ENCODE measurements at places on chromosomes 7 and 10.
A peak's percentile ranks its signal among the peaks of the same experiment; 100 is the strongest.

- no peak for DNase-seq
Observed at GRCh38 chr10:131511391-131511790, 199.9 kb upstream of the TCERG1L start.

DNA sequence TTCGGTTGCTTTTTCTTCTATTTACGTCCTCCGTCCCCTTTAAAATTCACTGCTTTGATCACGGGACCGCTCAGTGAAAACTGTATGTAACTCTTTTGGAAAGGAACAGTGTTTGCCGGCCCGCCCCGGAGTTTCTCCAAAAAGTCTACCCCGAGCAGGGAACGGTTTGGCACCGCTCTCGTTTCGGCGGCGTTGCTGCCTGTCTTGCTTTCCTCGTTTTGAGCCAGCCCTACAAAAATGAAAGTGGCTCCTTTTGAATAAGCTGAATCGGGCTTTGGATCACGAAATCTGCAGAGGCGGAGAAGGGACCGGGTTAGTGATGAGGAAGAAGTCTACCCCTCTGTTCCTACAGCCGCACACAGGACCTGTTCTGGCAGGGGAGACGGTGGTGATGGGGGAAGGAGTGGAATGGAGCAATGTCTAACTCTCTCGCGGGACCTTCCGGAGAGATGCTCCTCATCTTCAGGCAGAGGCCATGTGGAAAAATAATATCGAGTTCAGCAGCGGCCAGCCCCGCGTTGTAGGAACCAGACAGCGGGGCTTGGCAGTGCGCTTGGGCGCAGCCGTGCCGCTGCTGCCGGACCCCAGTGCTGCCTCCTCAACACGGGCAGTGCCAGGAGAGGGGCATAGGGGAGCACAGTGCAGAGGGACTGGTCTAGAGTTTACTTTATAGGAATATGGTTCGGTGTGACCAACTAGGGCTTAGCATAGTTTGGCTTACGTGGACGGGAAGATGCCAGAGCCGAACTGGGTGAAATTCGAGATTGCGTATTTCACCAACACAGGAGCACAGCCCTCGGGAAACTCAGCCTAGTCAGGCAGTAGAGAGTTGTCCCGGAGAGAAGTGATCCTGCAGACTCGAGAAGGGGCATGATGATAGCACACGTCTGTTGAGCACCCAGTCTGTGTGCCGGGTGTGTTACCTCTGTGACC lies 1.4 kb downstream of the HTRA1 start:
- DNase-seq: no peak

DNA sequence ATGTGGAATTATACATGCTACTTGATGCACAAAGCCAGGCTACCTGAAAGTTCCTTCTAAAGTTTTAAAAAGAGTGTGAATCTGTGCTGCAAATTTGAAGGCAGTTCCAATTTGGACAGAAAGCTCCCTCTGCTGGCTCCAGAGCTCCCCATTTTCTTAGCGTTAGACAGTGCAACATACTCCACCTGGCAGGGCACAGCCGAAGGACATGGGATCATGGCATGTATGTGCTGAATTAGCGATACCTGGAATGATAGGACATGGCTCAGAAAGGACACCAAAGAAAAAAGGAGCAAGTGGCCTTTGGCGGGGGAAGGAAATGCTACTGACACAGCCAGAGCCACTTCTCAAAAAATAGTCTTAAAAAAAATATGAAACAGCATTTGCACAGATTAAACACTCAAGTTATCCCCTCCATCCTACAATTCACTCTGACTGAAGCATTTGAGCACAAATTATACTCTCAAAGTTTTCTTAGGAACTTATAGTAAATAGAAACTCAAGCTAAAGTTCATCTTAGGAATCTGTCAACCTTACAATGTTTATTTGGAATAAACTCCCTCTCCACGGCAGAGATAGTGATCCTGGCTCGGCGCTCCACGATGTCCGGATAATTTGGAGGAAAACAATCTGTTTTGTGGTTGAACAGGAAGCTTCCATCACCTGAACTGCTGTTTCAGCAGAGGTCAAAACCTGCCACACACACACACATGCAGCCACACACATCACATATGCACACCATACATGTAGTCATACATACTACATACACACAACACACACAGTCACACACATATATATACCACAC lies 80.0 kb downstream of the C7orf25 start:
- no peak for DNase-seq

DNA sequence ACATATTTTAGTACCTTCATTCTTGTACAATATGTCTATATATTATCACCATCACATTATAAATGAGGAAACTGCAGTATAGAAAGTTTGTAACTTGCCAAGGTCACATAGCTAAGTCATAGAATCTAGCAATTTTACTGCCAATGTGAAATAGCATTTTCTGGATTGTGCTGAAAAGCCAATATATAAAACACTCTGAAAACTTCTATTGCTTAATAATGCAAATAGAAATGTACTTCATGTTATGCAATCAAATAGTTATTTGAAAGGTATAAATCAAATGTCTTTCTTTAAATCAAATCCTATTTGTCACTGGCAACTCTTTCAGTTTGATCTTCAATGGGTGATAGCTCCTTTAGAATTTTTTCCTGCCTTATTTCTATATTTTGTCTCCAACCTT lies 129.5 kb downstream of the TMEM26 start:
- no peak for DNase-seq

GRCh38 chr7:47318395-47319182 lies 263.3 kb downstream of the TNS3 start:
- DNase-seq: no peak

DNA sequence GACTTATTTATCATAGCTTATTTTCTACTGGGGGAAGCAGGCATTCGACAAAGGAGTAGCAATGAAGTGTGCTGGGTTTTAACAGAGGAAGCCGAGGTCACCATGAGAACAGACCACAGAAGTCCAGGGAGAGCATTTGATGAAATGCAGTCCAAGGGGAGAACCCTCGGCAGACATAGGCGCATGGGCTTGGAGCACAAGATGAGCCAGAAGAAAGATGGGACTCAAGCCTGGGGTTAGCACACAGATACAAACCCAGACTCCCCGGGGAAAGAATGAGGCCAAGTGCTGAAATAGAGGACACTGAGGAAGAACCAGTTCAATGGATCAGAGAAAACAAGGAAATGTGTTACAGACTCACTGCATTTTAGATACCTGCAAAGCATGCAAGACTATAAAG lies 209.5 kb downstream of the FAM107B start:
- no peak for DNase-seq

- no peak for DNase-seq
Observed at GRCh38 chr7:145624618-145625017, 492.0 kb upstream of the CNTNAP2 start.

DNA sequence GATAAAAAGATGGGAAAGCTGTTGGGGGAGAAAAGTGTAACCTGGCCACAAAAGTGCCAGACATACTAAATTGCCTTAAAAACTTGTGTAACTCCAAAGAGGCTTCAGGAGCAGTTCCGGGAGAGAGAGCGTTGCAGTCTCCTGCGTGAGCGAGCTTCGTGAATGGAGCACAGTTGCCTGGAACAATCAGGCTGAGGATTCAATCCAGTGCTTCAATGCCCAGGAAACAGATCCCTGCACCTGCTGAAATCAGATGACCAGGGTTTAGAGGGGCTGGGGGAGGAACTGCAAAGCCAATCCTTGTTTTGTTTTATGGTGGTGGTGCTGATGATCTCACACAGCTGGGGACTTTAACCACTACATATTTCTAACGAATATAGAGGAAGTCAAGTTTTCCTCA lies 398.3 kb downstream of the DPP6 start:
- DNase-seq: no peak

GRCh38 chr10:30805061-30805460 lies 175.5 kb upstream of the LYZL2 start:
- no peak for DNase-seq

- no peak for DNase-seq
Observed at GRCh38 chr10:105253515-105254212, 612.6 kb downstream of the SORCS3 start.

- peak; percentile 13 for DNase-seq
Observed at GRCh38 chr10:75508239-75508813, 76.9 kb downstream of the LRMDA start.

DNA sequence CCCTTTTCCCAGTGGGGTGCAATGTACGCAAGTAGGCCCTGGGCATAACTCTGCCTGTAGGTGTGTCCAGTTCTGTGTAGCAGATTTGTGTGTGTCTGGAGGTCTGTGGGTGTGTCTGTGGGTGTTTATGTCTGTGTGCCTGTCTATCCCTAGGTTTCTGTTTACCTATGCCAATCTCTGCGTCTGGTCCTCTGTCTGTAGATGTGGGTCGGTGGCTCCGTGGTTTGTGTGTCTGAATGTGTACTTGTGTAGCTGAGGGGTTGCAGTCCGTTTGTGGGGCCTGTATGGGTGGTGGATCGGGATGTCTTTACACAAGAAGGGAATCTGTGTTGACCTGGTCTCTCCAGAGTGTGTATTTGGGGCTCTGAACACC lies 932 bp downstream of the NYAP1 start:
- DNase-seq: no peak

Data from NCI-H2081 (cell line).